ENCODE measurements at places on chromosomes 4 and X.

DNA sequence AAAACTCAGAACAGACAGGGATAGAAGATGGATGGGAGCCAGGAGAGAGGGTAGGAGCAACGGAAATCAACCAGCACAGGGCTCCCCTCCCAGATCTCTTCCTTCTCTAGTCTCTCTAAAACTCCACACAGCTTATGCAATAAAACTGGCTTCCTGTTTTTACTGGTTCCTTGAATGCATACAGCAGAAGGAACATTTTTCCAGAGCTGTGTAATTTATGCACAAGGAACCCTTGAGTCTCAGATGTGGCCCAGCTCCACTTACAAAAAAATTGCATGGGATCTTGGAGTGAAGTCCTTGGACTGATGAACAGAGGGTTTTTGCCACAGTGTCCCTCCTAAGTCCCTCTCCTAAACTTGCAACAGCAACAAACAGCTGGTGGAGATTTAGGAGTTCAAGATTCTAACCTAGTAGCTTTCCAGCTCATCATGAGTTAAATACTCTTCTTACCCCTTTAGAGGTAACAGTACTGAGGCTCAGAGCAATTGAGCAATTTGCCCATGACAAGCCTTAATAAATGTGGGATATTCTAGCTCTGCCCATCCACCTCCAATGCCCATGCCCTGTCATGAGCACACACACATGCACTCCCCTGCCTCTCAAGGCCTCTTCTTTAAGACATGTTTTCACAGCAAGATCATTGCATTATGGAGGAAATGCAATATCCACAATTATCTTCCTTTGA lies 18.4 kb upstream of the CC2D2A start:
- no peak for DNase-seq

GRCh38 chr4:176309046-176309445 lies 10.7 kb upstream of the SPCS3 start:
- DNase-seq = no peak

- DNase-seq = no peak
These were observed 498.9 kb downstream of the INPP4B start for GRCh38 chr4:142347241-142347640.

GRCh38 chr4:138269175-138269574 lies 27.0 kb upstream of the SLC7A11 start:
- no peak for DNase-seq

DNA sequence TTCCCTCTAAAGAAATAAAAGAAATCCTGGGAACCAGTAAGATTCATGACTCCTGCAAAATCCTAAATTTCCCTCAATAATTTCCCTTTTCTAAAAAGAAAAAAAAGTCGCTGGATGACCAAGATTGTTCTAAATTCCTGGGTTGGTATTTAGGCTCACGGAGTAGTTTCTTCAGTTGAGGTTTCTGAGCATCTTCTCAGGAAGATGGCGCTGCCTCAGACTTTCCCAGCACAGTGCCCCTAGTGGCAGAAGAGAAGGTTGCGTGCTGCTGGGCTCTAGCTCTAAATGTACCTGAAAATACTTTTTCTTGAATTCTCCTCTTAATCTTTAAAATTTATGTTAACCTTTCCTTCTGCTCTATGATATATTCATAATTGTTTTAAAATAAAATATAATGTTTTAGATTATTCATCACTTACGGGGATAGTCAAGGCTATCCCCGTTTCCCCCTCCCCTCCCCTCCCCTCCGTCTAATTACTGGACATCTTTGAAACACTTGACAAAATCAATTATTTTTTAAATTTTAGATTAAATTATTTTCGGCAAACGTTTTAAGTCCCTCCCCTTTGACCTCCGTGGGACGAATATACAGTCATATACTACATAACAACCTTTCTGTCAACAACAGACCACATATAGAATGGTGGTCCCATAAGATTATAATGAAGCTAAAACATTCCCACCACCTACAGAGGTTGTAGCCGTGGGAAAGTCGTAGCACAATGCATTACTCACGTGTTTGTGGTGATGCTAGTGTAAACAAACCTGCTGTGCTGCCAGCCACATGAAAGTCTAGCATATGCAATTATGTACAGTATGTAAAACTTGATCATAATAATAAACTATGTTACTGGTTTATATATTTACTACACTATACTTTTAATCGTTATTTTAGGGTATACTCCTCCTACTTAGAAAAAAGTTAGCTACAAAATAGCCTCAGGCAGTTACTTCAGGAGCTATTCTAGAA lies 41.0 kb upstream of the GATB start:
- DNase-seq = peak; percentile 65

DNA sequence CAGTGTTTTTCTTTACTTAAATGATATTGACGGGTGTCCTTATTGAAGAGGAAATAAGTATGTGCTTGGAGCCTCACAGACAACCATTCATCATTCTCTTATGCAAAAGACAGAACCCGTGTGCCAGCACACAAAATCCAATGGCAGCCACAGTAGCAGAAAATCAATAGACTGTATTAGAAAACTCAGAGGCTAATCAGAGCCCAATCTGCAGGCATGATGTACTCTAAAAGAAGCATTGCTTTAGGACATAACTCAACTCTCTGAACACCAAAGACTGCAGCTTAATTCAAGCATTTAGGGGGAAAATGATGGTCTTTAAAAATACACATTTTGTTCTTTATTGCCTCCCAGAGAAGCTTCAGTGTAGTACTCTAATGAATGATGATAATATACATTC lies 476.9 kb downstream of the PDHA2 start:
- DNase-seq = no peak

- DNase-seq = no peak
These were observed 577.2 kb upstream of the HTR2C start for GRCh38 chrX:114006664-114007063.

- no peak for DNase-seq
These were observed 1512.5 kb downstream of the STIM2 start for GRCh38 chr4:28373191-28373590.

DNA sequence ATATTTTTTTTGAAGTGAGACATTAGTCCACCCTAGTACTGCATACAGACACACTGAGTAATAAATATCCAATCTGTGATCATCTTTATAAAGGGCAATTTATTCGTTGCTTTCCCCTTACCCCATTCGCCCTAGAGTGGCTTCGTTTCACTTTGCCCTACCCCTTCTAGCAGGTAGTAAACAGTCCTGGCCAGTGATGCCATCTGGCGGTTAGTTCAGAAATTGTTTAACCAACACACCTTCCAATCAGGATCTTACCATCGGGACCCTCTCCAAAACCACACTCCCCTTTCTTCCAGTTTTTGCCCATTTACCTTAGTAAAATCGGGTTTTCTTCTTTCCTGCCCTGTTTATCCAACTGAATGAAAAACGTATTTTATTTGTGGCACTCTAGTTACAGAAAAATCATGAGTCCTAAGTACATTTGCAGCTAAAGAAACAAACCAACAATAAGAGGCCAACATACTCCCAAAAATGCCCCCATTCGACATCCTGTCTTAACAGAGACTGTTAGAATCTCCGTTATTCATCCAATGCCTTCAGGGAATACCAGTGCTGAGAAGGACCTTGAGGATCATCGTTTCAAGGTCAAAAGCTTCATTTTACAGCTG lies 2.2 kb downstream of the PPA2 start:
- DNase-seq = peak; percentile 80

DNA sequence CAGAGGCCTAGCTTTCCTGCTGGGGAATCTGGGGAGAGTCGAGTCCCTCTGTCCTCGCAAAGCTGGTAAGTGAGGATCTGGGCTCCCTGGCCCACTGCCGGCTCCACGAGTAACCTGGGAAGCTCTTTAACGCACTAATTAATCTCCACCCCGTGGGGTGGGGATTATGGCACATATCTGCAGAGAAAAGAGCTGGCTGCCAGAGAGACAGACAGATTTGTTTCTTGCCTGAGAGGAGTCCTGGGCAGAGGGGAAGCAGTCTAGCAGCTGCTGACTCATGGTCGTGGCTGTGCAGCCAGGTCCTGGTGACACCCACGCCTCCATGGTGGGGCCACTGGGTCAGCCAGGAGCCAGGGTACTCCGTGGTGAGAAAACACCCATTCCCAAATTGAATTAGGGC lies 14.0 kb downstream of the SORCS2 start:
- peak; percentile 60 for DNase-seq

GRCh38 chrX:68835468-68835867 lies 6.6 kb downstream of the EFNB1 start:
- no peak for DNase-seq

DNA sequence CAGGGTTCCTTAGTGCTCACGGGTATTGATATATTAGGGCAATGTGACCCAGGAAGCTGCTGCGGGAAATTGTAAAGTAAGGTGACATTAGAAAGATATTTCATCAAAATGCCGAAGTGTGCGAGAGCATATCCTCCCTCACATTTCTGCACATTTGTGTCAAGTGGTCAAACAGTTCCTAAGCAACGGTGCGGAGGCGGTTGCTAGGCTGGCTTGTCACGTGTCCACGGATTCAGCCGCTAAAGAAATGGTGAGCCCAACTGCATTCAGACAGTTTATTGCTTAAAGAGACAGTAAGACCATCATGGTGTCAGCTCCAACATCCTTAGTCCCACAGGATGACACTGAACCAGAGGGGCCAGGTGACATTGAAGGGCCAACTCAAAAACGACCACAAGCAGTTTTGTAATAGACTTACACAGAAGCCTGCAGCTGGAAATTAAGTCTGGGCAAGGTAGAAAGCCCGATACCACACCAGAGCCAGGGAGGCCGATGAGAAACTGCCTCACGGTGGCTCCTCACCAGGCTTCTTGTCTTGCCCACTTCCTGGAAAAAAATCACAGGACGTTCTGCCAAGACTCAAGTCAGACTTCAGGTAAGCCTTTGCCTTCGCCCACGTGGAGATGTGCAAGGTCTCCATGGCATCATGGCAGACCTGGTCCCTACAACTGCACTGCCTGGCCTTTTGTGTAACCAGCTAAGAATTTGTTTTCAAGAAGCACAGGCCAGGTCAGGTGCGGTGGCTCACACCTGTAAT lies 50.4 kb downstream of the USP11 start:
- no peak for DNase-seq

GRCh38 chr4:98406819-98407218 lies 145.6 kb downstream of the RAP1GDS1 start:
- no peak for DNase-seq

GRCh38 chrX:19152762-19153161 lies 30.5 kb upstream of the ADGRG2 start:
- DNase-seq = no peak
